ENCODE measurements at places on chromosomes 1 and 21.
A peak's percentile ranks its signal among the peaks of the same experiment; 100 is the strongest.

GRCh38 chr1:86699186-86699585 is 5.2 kb upstream of the SH3GLB1 start:
- DNase-seq: no peak
- H3K4me3 ChIP-seq: no peak overlapping the region
- peaks cover 21% of the 10 kb centered on the region for H3K4me1 ChIP-seq
- no peak overlapping the region for H3K27ac ChIP-seq

GRCh38 chr1:28853093-28853742 is 41.2 kb downstream of the OPRD1 start:
- no peak for DNase-seq
- H3K27ac ChIP-seq: no peak overlapping the region
- no peaks in the 10 kb centered on the region for H3K36me3 ChIP-seq
- no peaks in the 10 kb centered on the region for H3K4me1 ChIP-seq
- peaks cover 47% of the 10 kb centered on the region for H3K27me3 ChIP-seq
- no peak overlapping the region for H3K4me3 ChIP-seq

- peaks cover 2% of the 10 kb centered on the region for H3K36me3 ChIP-seq
- H3K4me3 ChIP-seq: no peak overlapping the region
- no peaks in the 10 kb centered on the region for H3K27me3 ChIP-seq
- H3K4me1 ChIP-seq: peaks cover 42% of the 10 kb centered on the region
- no peak for DNase-seq
These were observed 169.8 kb downstream of the C1orf21 start for GRCh38 chr1:184556665-184557064.

- DNase-seq: no peak
- no peaks in the 10 kb centered on the region for H3K36me3 ChIP-seq
- H3K27ac ChIP-seq: no peak overlapping the region
- peaks cover 20% of the 10 kb centered on the region for H3K27me3 ChIP-seq
- no peaks in the 10 kb centered on the region for H3K4me1 ChIP-seq
These were observed 46.2 kb upstream of the PALMD start for GRCh38 chr1:99599678-99600175.

DNA sequence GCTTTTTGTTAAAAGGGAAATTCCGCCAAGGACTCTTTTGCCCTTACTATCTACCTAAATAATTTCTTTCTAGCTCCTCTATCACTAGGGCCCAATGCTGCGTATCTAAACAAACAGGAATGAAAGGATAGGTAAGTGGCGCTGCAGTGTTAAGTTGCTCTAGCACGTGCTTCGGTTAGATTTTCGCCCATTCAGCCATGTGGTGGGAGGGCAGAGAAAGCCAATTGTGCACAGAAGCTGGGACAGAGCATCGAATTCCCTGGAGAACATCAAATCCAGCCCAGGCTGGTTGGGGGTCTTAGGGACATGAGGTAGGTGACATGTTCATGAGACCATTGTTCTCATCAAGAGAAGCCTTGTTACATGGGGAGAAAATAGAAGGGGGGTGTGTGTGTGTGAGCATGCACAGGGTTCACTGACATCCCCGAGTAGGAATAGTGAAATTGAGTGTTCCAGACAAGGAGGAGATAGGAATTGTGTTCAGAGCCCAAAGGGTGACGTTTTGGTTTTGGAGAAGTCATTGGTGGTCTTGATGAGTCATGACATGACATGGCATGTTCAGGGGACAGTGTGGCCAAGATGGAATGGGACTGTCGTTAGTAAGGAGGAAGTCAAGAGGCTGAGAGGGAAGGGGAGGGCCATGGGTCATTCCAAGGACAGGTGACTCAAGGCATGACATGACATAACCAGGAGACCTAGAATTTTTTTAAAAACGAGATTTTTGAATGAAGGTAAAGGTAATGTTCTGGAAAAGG is 107.1 kb downstream of the TLR5 start:
- peaks cover 38% of the 10 kb centered on the region for H3K27me3 ChIP-seq
- no peak overlapping the region for H3K27ac ChIP-seq
- H3K4me1 ChIP-seq: no peaks in the 10 kb centered on the region

- H3K4me1 ChIP-seq: no peaks in the 10 kb centered on the region
- H3K27ac ChIP-seq: no peak overlapping the region
- H3K36me3 ChIP-seq: no peaks in the 10 kb centered on the region
- H3K4me3 ChIP-seq: no peak overlapping the region
These were observed 81.4 kb downstream of the SLC44A5 start for GRCh38 chr1:75529488-75529887.

DNA sequence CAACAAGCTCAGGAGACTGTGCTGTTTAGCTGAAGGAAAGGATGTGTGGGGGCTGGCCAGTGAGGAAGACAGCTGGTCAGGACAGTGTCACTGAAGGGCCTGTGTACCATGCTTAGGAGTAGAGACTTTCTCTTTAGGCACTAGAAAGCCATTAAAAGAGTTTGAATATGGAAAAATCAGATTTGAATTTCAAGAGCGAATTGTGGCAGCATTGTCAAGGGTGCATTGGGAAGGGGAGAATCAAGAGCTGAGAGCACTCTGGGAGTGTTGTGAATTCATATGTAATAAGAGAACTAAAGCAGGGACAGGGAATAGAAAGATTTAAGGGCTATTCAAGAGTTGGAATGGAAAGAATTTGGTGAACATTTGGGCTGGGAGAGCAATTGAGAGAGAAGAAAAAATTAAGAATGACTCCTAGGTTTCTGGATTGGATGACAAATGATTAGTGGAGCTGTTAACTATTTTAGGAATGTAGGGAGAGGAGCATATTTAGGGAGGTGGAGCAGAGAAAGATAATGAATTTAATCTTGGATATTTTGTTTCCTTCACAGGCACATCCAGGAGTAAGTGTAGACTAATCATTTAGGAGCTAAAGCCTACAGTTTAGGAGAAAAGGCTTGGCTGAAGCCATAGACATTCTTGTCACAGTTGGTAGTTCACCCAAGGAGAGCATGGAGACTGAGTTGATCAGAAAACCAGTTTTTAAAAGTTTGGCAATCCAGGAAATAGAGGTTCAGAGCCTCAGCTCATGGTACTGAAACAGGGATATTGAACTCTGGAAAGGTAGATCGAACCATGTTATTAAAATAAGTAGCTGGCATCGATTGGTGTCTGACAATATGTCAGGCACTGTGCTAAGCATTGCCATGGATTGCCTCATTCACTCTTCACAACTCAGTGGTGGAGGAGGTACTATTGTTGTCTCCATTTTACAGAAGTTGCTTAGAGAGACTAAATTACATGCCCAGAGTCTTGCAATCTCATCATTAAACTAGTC is 23.1 kb upstream of the TOR3A start:
- no peak overlapping the region for H3K27ac ChIP-seq
- H3K4me1 ChIP-seq: no peaks in the 10 kb centered on the region
- H3K36me3 ChIP-seq: peaks cover 13% of the 10 kb centered on the region
- DNase-seq: no peak
- H3K27me3 ChIP-seq: no peaks in the 10 kb centered on the region

- no peaks in the 10 kb centered on the region for H3K27me3 ChIP-seq
- DNase-seq: peak; percentile 43
- H3K4me3 ChIP-seq: peak overlapping the region; percentile 69
- peaks cover 10% of the 10 kb centered on the region for H3K4me1 ChIP-seq
These were observed 42.1 kb upstream of the ZNF496 start for GRCh38 chr1:247373721-247374141.

DNA sequence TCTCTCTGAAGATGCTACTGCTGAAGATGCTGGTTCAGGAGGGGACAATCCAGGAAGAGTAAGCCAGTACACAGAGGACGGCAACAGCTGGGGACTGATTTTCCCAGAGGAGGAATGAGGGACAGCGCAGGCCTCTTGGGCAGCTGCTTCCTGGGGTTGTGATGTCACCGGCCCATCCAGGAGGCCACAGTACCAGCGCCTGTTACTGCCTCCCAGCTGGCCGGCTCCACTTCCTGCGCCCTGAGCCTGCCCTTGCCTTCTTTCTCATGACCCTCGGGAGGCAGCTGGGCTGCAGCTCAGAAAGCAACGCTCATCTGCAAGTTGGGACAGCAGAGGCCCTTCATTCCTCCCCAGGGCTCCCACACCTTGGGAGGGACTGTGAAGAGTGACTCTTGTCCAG is 21.9 kb upstream of the ID3 start:
- DNase-seq: no peak
- H3K4me3 ChIP-seq: no peak overlapping the region
- H3K4me1 ChIP-seq: peaks cover 6% of the 10 kb centered on the region
- no peaks in the 10 kb centered on the region for H3K27me3 ChIP-seq
- no peak overlapping the region for H3K27ac ChIP-seq

DNA sequence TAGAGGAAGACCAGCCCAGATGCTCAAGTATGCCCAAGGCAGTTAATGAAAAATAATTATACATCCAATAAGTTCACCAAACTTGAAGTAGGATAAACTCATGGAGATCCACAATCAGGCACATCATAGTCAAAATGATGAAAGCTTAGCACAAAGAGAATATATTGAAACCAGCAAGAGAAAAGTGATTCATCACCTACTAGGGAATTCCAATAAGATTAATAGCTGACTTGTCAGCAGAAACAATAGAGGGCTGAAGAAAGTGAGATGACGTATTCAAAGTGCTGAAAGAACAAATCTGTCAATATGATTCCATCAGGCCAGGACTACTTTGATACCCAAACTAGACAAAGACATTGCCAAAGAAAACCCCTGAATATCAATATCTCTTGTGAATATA is 251.7 kb upstream of the BEND5 start:
- DNase-seq: no peak
- no peak overlapping the region for H3K27ac ChIP-seq
- peaks cover 7% of the 10 kb centered on the region for H3K27me3 ChIP-seq
- H3K4me1 ChIP-seq: no peaks in the 10 kb centered on the region
- no peak overlapping the region for H3K4me3 ChIP-seq

GRCh38 chr1:112557385-112557784 is 48.6 kb downstream of the WNT2B start:
- no peak overlapping the region for H3K4me3 ChIP-seq
- H3K27ac ChIP-seq: no peak overlapping the region
- no peak for DNase-seq
- H3K27me3 ChIP-seq: no peaks in the 10 kb centered on the region
- peaks cover 7% of the 10 kb centered on the region for H3K36me3 ChIP-seq

- H3K4me3 ChIP-seq: no peak overlapping the region
- peaks cover 14% of the 10 kb centered on the region for H3K4me1 ChIP-seq
- no peak overlapping the region for H3K27ac ChIP-seq
- no peaks in the 10 kb centered on the region for H3K36me3 ChIP-seq
- H3K27me3 ChIP-seq: peaks cover 12% of the 10 kb centered on the region
These were observed 174.9 kb downstream of the PIGK start for GRCh38 chr1:77044133-77044849.

DNA sequence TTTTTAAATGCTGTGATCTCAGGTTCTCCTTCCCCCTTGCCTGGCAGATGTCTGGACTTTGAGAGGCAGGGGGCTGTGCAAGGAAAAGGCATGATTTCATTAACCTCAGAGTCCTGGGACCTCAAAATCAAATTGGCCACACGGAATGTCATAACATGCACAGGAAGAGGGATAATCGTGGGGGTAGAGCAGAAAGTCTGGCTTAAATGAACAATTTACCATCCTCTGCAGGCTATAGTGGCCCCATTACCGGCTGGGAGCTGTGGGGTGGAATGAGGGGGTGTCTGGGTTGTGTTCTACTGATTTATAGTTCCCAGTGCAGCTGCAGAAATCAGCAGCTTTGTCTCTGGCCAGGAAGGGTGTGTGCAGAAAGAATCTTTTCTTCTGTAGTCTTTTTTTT is 10.8 kb downstream of the OPRD1 start:
- no peaks in the 10 kb centered on the region for H3K4me1 ChIP-seq
- no peaks in the 10 kb centered on the region for H3K36me3 ChIP-seq
- no peak overlapping the region for H3K27ac ChIP-seq
- H3K4me3 ChIP-seq: no peak overlapping the region
- DNase-seq: no peak

- no peaks in the 10 kb centered on the region for H3K36me3 ChIP-seq
- DNase-seq: no peak
- H3K4me3 ChIP-seq: no peak overlapping the region
- no peaks in the 10 kb centered on the region for H3K27me3 ChIP-seq
- no peak overlapping the region for H3K27ac ChIP-seq
- H3K4me1 ChIP-seq: no peaks in the 10 kb centered on the region
These were observed 325.9 kb upstream of the ADAMTS5 start for GRCh38 chr21:27292783-27293182.

- H3K4me1 ChIP-seq: no peaks in the 10 kb centered on the region
- no peaks in the 10 kb centered on the region for H3K36me3 ChIP-seq
- DNase-seq: no peak
- H3K27ac ChIP-seq: no peak overlapping the region
These were observed 332.8 kb downstream of the KCTD3 start for GRCh38 chr1:215899901-215900300.

DNA sequence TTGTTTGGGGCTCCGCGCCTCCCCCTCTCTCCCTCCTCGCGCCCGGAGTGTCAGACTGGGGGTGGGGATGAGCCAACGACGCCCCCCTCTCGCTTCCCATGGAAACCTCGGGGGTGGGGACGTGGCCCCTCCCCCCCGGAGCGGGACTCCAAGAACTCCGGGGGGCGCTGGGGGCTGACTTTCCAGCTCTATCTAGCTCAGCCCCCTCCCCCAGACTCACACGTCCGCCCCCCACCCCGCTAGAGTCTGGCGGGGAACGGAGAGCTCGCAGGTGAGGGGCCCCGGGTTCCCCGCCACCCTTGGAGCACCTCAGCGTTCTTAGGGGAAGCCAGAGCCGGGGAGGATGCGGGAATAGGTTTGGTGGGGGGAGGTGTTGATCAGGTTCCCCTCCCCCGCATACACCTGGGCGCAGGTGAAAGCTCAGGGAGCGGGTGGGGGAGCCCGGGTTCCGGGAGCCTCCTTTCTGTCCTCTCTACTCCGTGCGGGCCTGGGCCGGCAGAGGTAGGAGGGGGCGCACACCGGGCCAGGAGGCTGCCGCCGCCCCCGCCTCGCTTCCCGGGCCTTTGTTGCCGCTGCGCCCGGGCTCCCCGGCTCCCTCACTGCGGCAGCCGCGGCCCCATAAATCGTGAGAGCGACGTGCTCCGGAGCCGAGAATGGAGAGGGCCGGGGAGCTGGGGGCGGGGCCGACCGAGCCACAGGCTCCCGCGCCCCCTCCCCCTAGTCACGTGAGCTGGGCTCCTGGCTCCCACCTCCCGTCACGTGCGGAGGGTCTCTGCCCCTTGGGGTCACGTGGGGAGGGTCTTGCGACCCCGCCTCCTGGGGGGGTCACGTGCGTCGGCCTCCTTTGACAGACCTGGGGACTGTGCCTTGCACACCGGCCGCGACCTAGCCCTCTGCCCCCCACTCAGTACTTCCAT is 1.9 kb downstream of the EFNA3 start:
- H3K4me3 ChIP-seq: peak overlapping the region; percentile 77
- no peak overlapping the region for H3K27ac ChIP-seq
- DNase-seq: no peak

DNA sequence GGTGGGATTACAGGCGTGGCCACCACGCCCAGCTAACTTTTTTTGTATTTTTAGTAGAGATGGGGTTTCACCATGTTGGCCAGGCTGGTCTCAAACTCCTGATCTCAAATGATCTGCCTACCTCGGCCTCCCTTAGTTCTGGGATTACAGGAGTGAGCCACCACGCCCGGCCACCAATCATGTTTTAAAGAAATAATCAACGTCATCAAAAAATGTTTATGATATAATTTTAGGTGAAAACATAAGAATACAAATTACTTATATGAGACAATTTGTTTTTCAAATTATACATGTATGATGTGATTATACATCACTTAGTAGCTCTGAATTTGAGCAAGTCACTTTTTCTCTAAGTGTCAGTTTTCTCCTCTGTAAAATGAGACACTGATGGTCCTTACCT is 31.6 kb upstream of the SSBP3 start:
- H3K4me3 ChIP-seq: no peak overlapping the region
- no peak overlapping the region for H3K27ac ChIP-seq
- peaks cover 3% of the 10 kb centered on the region for H3K36me3 ChIP-seq
- no peak for DNase-seq
